ENCODE measurements at places on chromosomes 7 and 10.

DNA sequence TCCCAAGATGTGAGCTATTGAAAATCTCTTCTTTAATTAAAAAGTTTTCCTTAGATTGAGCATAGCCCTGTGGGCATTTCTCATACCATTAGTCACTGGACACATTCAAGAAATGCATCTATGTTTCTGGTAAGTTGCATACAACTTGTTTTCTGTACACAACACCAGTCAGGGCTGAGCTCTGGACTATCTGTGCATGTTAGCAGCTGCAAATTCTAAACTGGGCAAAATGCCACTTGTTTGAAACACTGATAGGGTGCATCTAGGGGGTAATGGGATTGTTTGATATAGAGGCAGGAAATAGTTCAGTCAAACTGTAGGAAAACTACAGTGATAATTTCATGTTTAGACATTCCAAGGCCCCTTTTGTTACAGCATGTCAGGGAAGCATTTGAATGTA is 145.6 kb upstream of the NPY start:
- no peak for DNase-seq

- no peak for DNase-seq
These were observed 646 bp downstream of the SERPINE1 start for GRCh38 chr7:101127460-101128039.

- DNase-seq, result no peak
These were observed 31.3 kb upstream of the FRAT2 start for GRCh38 chr10:97365761-97366351.

GRCh38 chr7:6320791-6321190 is 48.4 kb upstream of the CYTH3 start:
- DNase-seq, result no peak

DNA sequence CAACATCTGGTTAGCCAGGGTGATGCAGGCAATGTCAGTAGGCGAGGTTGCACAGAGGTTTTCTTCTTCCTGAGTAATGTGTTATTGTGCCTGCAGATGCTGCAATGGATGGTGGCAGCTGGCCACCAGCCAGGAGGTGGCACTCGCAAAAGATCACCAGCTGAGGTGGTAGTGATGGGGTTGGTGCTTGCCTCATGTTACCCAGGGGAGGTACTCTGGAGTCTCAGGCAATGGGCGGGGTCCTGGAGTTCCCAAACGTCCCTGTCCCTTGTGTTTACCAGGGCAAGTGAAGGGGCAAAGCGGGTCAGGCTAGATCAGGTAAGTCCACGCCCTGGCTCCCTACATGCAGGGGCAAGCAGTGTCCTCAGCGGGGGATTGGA is 21.1 kb downstream of the CLRN3 start:
- no peak for DNase-seq

DNA sequence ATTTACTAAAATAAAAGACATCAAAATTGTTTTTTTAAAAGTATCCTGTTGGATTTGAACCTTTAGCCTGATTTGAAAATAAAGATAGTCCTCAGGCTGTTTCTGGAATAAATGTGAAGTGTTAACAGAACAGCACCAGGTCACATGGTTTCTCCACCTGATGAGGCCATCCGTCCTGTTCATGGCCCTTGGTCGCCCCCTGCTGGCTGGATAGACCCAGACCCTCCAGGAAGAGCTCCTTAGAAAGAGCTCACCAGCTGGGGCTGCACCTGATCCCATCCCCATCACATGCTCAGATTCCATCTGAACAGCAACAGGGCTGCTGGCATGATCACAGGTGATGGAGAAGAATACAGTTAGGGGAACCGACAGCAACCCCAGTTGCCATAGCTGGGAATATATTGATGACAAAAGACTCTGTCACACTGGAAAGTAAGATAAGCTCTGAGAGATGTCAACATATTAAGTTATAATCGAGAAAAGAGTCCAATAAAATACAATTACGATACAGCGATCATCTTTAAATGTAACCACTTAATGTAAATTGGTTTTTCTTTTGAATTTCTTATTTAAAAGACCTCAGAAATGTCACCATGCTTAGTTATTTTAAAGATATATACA is 4.8 kb downstream of the OR2A14 start:
- DNase-seq, result peak; percentile 0

DNA sequence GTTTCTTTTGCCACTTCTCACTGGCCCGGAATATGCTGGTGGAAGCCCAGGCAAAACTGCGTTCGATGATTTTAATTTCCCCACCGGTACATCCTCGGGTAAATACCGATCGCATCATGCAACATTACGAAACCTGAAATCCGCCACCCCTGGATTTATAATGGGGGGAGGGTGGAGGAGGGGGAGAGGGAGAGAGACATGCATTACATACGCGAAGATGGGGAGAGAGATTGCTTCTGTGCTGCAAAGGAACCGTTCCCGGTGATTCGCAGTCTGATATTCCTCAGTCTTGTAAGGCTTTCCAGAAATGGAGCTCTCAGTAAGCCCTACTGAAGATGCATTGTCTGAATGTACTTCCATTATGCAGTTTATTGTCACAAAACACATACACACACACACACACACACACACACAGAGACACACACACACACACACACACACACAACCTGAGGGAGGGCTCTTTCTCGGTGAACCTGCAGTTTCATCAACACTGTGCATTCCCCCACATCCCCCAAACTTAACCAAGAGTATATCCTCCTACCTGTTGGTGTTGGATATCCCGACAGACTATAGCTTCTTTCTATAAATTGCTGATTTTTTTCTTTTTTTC is 741 bp downstream of the GPR85 start:
- peak; percentile 24 for DNase-seq

GRCh38 chr7:3605222-3605621 is 304.2 kb downstream of the SDK1 start:
- DNase-seq, result no peak

DNA sequence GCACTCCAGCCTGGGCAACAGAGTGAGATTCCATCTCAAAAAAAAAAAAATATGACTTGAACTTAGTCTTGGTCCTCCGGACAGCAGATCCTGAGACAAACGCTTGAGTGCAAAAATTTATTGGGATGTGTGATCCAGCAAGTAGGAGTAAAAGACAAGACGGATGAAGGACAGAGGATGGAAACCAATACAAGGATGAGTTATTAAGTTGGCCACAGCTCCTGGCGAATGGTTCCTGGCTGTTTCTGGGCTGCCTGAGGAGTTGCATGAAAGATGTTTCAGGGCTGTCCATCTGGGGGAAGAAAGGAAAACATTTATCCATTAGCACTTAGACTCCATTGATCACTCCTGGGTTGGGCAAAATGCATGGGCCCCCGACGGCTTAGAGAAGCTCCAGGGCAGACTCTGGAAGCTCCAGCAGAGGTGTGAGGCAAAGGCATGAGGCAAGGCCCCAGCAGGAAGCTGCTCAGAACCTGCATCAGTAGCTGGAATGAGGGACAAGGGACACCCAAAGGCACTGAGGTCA is 98.3 kb upstream of the ZNF438 start:
- no peak for DNase-seq

GRCh38 chr10:110348336-110348735 is 43.6 kb upstream of the SMNDC1 start:
- no peak for DNase-seq

GRCh38 chr10:987620-987869 is 689 bp upstream of the GTPBP4 start:
- DNase-seq, result no peak

DNA sequence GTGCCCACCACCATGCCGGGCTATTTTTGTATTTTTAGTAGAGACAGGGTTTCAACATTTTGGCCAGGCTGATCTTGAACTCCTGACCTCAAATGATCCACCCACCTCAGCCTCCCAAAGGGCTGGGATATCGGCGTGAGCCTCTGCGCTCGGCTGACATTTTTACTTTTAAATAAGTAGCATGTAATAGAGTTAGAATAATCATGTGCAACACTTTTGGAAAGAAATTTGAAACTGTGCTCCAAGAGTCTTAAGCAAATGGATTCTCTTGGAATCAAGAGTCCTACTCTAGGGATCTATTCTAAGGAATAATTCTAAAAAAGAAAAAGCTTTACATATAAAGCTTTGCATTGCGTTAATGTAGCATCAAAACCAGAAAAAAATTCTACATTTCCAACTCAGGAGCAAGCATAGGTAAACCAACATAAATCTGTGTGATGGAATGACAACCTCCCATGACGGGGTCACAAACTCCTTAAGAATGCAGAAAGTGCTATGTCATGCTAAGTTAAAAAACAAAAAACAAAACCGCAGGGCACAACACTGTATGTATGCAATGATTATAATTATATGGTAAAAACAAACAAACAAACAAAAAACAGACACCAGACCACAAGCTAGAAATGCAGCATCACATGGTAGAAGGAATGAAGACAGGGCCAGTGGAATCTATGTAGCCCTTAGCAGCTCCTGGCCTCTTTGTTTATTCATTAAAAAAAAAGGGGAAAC is 98.7 kb downstream of the RNF216 start:
- no peak for DNase-seq

- DNase-seq, result no peak
These were observed 155.2 kb downstream of the HPSE2 start for GRCh38 chr10:99080275-99080945.

- no peak for DNase-seq
These were observed 767.7 kb downstream of the KCNMA1 start for GRCh38 chr10:76869931-76870330.

DNA sequence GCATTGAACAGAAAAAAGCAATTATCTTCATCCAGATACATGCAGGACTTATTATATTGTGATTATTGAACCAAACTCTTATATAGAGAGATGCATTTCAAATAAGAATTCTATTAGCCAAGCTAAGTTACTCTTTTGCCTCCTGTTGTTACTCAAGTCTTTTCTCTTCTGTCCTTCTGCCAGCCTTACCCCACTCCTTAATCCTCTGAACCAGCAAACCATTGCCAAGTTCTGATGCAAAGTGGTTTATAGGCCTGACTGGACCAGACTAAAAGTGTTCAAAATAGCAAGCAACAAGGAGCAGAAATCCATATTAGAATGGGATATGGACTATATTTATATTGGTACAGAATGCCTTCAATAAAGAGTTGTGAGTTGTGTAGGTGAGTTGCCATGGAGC is 2.2 kb upstream of the SLC26A4 start:
- no peak for DNase-seq

DNA sequence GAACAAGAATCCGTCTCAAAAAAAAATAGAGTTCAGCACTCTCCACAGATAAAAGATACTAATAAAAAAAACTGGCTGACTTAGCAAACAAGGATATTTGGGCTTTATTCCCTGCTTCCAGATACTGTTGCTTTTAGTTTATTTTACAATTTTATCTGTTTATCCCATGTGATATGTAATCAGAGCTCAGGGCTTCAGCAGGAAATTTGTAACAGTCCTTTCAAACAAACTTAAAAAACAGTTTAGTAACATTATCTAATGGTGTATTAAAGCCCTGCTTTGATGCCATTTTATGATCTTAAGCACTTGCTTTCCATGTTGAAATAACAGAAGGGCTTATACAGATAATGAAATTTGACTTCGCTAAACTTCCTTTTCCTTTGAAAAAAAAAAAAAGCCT is 28.1 kb downstream of the DCLRE1A start:
- no peak for DNase-seq

DNA sequence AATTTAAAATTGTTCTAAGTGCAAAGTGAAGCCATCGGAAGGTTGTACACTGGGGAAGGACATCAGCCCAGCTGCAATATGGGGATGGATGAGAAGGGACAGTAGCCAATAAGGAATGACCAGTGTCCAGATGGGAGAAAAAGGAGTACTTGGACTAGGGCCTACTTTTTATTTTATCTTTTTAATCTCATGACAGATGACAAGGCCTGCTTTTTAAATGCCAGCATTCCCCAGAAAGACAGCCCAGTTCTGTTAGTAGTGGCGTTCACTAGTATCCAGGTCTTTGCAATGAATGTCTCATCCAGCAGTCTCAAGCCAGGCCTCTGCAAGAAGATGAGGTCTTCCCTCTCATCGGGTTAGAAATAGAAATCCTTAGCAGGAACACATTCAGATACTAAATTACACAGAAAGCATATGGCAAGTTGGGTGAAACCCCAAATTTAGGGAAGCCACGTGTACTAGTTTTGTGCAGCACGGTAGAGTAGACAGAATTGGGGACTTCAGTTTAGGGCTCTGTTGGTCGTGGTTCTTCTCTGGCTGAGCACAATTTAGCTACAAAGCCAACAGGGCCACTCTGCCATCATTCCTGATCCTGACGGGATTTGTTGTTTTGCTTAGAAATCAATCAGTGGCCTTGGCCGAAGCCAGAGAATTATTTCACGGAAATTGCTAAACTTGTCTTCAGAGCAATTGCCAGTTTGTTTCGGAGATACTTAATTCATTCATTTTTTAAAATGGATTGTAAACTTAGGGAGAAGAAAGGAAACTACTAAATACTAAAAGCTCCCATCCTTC is 227.8 kb downstream of the ARHGAP21 start:
- no peak for DNase-seq

DNA sequence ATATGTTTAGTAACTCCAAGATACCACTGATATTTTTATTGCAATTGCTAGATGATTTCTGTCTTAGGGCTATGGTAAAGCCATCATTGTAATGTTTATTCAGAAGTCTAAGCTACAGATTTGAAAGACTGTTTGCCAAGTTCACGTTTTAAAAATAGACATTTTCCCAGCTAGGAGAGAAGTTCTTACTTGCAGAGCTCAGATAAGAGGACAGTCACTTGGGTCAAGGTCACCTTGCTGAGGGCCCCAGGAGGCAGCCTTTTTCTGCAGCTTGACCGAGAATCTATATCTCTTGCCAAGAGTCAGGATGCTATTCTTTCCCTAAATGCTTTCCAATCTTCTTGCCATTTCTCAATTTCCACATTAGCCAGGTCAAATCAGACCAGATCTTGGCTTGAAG is 1011.2 kb downstream of the KCNMA1 start:
- no peak for DNase-seq

- peak; percentile 88 for DNase-seq
These were observed 116.1 kb downstream of the RNF216 start for GRCh38 chr7:5665094-5666025.

DNA sequence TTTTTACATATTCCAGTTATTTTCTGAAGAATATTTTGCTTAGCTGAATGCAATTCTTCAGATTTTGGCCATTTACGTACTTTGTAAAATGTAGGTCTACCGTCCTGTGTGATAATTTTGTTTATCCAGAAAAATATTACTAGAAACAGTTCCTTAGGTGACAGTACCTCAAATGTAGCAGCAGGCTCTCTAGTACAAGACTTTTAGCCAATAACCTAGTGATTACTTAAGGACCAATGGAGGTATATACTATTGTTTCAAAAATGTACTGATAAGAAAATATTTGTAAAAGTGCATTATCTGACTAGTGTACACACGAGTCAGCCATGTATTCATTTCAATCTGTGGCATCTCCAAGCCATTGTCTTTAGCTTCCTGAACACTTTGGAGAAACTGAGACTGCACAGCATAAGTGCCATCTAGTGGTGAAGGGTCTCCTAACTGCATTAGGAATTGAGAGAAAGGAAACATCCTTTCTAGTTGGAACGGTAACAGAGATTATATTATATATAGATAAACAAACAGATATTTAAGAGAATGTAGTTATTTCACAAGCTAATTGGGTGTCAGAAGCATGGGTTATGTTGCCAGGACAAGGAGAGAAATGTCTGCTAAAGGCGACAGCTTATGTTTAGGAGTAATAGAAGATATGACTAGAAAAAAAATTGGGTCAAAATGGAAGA is 23.7 kb downstream of the RTKN2 start:
- peak; percentile 89 for DNase-seq

- DNase-seq, result no peak
These were observed 144.4 kb upstream of the CELF2 start for GRCh38 chr10:10873289-10873688.
